ENCODE measurements at places on chromosomes 2 and 18. TPM values are rescaled to one million over a fixed set of nuclear protein-coding genes. Genes with fewer than 3 reads are reported as not detected.

FAM237A gene
- total RNA-seq: not detected

ADRA2B gene
- 2.9 TPM for total RNA-seq

ZNF396 gene
- 3.9 TPM for total RNA-seq

ERCC3 gene
- total RNA-seq: 103 TPM

ZNF892 gene
- total RNA-seq: 2.3 TPM

NIFK gene
- total RNA-seq: 25.7 TPM

DNA sequence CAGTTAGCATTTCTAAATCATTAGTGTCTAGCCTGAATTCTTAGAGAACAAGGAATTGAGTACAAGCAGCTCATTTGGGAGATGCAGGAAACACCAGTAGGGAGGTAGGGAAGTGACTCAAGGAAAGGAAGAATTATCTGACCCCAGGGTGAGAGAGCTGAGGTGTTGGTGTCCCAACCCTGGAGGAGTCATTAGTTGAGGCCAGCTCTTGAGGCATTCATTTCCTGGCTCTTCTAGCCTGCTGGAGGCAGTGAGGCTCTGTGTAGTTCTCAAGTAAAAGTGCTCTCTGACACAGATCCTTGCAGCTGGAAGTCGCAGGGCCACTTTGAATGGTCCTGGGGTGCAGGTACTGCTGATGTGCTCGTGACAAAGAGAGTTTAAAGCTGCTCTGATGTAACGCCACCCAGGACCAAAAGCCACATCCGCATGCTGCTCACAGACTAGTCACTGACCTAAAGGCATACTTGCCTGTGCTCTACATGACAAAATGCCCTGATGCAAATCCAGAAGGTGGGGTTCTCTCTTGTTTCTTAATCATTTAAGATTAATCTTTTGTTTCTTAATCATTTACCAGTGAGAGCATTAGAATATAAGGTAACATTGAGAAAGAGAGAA is 299.5 kb upstream of the LYPD1 start:
- H3K36me3 ChIP-seq: no peaks in the 10 kb centered on the region
- no peak overlapping the region for H3K27ac ChIP-seq
- H3K4me3 ChIP-seq: no peak overlapping the region
- no peak for DNase-seq

GRCh38 chr2:27754138-27754588 is 17.4 kb upstream of the MRPL33 start:
- no peak overlapping the region for H3K4me3 ChIP-seq
- no peaks in the 10 kb centered on the region for H3K27me3 ChIP-seq
- H3K36me3 ChIP-seq: no peaks in the 10 kb centered on the region
- no peak overlapping the region for H3K27ac ChIP-seq
- H3K4me1 ChIP-seq: peaks cover 18% of the 10 kb centered on the region
- peak; percentile 87 for DNase-seq

GRCh38 chr2:96524482-96525210 is 11.9 kb upstream of the ARID5A start:
- H3K27me3 ChIP-seq: no peaks in the 10 kb centered on the region
- peaks cover 31% of the 10 kb centered on the region for H3K4me1 ChIP-seq
- H3K27ac ChIP-seq: no peak overlapping the region
- peak; percentile 3 for DNase-seq
- no peaks in the 10 kb centered on the region for H3K36me3 ChIP-seq

DNA sequence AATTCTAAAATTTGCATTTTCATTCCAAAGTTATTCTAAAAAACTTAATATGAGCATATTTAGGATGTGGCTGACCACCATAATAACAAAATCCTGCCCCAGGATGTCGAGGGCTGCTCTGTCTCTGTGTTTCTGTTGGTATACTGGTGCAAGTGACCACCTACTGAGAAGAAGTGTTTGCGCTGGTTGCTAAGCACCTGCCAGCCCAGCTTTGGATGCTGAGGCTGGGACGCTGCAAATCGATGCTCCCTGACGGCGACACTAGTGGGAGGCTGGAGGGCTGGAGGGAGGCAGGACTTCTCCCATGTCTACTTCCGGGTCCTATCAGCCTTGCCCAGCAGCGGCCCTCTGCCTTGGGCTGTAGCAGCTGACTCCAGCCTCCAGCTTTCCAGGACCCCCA is 45.0 kb downstream of the LAMA1 start:
- no peak overlapping the region for H3K4me3 ChIP-seq
- no peak for DNase-seq
- H3K27ac ChIP-seq: no peak overlapping the region
- H3K36me3 ChIP-seq: no peaks in the 10 kb centered on the region
- H3K27me3 ChIP-seq: no peaks in the 10 kb centered on the region

GRCh38 chr2:132383956-132384355 is 32.6 kb upstream of the GPR39 start:
- no peaks in the 10 kb centered on the region for H3K36me3 ChIP-seq
- no peak for DNase-seq
- H3K4me3 ChIP-seq: no peak overlapping the region
- peaks cover 8% of the 10 kb centered on the region for H3K4me1 ChIP-seq

DNA sequence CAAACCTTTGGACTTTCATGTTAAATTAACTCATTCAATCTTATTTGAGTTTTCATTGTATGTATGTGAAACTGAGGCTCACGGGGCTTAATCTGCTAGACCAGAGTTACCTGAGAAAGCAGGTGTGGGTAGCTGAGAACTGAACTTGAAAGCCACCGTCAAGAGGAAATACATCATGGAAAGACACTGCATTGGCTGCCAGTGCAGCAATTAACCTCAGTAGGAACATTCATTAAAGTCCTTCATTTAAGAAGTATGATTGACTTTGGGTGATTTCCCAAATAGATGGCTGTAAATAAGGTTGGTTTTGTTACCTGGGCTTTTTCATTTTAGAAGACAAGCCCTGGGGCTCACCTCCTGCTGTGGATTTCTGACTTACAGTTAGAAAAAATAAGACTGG is 36.5 kb upstream of the MGAT5 start:
- peak overlapping the region; percentile 14 for H3K27ac ChIP-seq
- H3K4me3 ChIP-seq: no peak overlapping the region
- DNase-seq: peak; percentile 74

GRCh38 chr2:96764253-96764637 is 3.5 kb downstream of the CNNM4 start:
- H3K27ac ChIP-seq: peak overlapping the region; percentile 8
- H3K27me3 ChIP-seq: no peaks in the 10 kb centered on the region
- peak; percentile 34 for DNase-seq
- H3K4me1 ChIP-seq: peaks cover 85% of the 10 kb centered on the region

DNA sequence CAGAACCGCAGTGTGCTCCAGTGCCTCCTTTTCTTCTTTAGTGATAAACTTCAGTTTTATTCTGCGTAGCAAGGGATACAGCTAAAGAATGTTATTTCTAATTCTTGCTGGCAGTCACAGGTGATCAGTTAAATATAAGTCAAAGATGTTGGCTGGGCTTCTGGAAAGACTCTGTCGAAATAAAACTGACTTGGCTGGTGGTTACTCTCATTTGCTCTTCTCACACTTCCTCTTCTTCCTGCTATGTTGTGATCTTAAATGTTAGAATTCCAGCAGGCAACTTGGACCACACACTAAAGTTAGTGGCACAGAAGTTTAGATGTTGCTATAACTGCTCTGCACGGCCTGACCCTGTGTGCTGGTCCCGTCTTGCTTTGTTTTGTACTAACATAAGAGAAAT is 278.6 kb downstream of the CDH19 start:
- H3K4me3 ChIP-seq: no peak overlapping the region
- H3K27ac ChIP-seq: no peak overlapping the region
- no peaks in the 10 kb centered on the region for H3K36me3 ChIP-seq
- DNase-seq: no peak
- no peaks in the 10 kb centered on the region for H3K4me1 ChIP-seq

DNA sequence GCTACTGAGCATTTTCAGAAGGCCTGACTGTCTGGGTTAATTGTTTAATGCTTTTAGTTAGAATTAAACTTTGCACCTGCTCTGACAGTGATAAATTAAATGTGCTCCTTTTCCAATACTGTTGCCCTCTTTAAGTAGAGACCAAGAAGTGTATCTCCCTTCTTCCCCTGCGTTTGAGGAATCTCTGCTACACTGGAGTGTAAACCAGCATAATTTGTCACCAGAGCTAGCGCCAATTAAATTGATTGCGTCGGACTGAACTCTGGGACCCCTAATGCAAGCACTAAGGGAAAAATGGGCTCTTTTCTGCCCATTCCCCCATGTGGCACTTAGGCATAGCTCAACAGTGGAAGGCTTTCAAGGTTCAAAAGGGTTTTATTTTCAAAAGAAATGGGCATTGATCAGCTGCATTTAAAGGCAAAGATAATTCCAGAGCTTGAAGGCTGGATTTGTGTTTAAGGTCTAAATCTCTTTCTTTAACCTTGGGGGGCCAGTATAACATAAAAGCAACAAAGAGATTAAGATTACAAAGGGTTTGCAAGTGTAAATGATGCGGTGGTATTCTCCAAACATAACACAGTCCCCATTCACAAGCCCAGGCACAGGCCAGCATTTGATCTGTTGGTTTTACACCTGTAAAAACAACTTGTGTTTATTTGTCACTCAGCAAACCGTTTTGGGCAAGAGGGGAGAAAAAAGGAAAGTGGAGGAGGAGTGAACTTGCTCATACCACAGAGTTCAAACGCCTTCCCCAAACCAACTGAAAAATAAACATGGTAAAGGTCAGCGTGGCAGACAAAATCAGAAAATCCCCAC is 427.6 kb downstream of the BCL11A start:
- H3K27me3 ChIP-seq: no peaks in the 10 kb centered on the region
- no peaks in the 10 kb centered on the region for H3K36me3 ChIP-seq
- no peak overlapping the region for H3K27ac ChIP-seq
- no peak for DNase-seq
- H3K4me1 ChIP-seq: no peaks in the 10 kb centered on the region

DNA sequence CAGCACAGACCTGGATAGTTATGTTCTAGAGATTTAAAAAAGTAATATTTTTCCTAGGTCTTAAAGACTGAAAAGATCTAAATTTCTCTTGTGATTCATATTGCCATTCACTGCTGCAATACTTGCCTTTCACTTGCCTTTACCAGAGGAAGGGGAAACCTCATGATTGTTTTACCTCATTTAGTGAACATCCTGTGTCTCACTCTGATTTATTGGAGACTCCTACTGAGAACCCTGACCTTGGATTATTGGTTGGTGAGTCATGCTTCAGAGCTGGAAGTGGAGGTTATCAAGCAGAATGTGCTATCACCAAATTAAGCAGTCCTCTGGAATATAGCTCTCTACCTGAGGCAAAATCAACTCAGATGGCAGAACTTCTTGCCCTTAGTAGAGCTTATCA is 500.5 kb downstream of the TSN start:
- H3K4me3 ChIP-seq: no peak overlapping the region
- no peak for DNase-seq
- H3K36me3 ChIP-seq: no peaks in the 10 kb centered on the region
- H3K27ac ChIP-seq: no peak overlapping the region
- H3K27me3 ChIP-seq: no peaks in the 10 kb centered on the region
- no peaks in the 10 kb centered on the region for H3K4me1 ChIP-seq

DNA sequence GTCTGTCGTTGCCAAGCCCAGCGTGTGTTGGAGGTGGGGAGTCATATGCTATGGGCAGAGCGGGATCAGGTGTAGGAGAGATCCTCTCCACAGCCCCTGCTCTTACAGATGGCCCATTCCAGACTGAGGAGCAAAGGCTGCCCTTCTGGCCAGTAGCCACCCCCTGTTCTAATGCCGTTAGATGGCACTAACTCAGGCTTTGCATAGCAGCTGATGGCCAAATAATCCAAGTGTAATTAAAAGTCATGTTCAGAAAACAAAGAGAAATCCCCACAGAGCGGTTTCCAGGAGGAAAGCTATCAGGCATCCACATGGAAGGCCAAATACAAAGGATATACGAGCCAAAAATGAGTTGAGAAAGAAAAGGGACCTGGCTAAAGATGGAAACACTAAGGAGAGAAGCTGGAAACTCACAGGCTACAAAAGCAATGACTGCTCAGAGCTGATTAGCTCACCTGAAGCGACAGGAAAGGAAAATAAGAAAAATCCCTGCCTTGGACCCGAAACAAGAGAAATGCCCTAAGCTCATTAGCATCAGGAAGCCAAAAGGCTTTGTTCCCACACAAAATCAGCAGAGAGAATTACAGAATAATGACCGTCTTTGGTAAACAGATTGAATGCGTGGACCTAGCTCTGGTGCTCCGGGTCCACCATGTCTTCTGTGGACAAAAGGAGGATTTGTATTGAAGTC is 1002.4 kb upstream of the KLHL29 start:
- no peak overlapping the region for H3K4me3 ChIP-seq
- no peak overlapping the region for H3K27ac ChIP-seq
- H3K27me3 ChIP-seq: no peaks in the 10 kb centered on the region
- no peaks in the 10 kb centered on the region for H3K36me3 ChIP-seq

- no peaks in the 10 kb centered on the region for H3K36me3 ChIP-seq
- no peak overlapping the region for H3K4me3 ChIP-seq
- H3K4me1 ChIP-seq: peaks cover 47% of the 10 kb centered on the region
- H3K27ac ChIP-seq: no peak overlapping the region
- no peak for DNase-seq
Observed at GRCh38 chr2:127379712-127380355, 7.9 kb downstream of the MAP3K2 start.

DNA sequence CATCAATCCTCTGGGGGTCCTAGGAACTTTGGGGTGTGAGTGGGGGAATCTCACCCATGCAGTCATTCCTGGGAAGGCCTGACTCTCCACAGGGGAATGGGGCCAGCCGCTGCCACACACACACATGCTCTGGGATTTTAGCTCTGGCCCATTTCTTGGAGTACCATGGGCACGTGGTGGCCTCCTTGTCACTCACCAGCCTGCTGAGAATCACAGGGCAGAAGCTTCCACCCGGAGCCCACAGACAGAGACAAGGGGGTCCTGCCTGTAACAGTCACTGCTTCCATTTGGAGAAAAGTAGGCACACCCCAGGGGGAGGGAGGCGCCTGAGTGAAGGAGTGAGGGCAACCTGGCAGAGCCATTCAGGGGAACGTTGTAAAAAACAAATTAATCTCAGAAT is 48.8 kb downstream of the TWIST2 start:
- no peak overlapping the region for H3K4me3 ChIP-seq
- no peaks in the 10 kb centered on the region for H3K27me3 ChIP-seq
- no peak overlapping the region for H3K27ac ChIP-seq
- DNase-seq: no peak
- no peaks in the 10 kb centered on the region for H3K36me3 ChIP-seq

DNA sequence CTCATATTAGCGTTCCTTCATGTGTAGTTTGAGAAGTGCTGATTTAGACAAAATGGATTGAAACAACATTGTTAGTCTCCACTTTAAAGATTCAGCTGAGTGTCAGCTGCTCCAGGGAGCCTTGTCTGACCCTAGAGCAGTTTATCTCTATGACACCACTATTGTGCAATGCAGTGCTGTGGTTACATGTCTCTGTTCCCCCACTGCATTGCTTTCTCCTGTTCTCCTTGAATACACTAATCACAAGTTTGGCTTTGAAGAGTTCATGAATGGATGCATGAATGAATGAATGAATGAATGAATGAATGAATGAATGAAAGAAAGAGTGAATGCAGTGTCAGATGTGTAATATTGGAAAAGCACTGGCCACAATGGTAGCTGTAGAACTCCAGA is 38.3 kb downstream of the GCG start:
- no peak for DNase-seq
- H3K4me3 ChIP-seq: no peak overlapping the region
- no peak overlapping the region for H3K27ac ChIP-seq
- H3K27me3 ChIP-seq: no peaks in the 10 kb centered on the region
- peaks cover 7% of the 10 kb centered on the region for H3K4me1 ChIP-seq

Data from stomach (tissue), 19 donors.